ENCODE measurements at places on chromosomes 2 and 18.

DNA sequence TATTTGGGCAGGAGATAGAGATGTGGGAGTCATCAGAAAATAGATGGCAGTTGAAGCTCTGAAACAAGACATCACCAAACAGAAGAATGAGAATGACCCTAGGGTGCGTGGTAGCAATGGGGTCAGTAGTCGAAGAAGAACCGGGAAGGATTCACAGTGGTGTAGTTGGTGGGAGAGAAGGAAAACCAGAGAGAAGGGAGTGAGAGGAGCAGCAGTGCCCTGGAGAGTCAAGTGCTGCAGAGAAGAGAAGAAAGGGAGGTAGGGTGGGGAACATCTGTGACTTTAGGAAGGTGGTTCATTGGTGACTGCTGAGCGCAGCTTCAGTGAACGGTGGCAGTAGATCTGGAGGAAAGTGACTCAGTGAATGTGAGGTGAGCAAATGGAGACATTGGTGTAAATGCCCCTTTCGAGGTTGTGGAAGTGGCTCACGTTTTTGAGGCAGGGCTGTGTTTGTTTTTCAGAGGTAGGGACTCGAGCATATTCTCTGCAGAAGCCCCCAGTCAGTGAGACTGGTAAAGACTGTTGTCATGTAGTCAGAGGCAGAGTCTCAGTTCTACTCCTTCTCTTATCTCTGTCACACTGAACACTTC is 36.4 kb downstream of the CDC42EP3 start:
- DNase-seq, result no peak

- DNase-seq, result no peak
These were observed 117.4 kb upstream of the NABP1 start for GRCh38 chr2:191560411-191560980.

DNA sequence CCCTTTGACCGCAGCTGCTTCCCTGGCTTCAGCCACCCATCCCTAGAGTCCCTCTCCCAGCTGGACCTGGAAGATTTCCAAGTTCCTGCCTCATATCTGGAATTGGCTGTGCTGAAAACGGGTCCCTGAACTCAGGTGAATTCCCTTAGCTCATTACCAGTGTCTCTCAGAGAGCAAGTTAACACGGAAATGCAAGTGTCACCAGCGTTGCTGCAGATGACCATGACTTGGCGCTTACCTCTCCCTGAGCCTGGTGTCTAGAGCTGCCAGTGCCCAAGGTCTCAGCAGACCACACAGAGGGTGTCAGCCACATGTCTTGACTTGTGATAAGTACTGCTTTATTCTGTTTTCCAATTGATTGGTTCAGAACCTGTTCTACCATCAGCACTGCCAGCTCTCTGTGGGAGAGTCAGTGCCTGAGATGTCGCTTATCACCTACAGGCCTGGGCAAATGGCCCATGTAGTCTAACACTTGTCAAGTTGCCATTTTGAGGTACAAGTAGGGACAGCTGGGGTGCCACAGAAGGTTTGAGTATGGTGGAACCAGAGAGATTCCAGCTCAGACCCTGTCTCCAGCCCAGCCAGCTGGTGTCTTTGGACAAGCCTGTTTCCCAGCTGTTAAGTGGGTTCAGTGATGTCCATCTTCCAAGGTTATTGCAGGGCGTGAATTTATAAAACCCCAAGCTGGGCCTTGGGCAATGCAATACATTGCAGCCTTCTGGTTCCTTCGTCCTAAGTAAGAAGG is 48.7 kb downstream of the LYPD1 start:
- no peak for DNase-seq

- no peak for DNase-seq
These were observed 467.7 kb downstream of the PARD3B start for GRCh38 chr2:205012961-205013360.

GRCh38 chr2:45864121-45864520 is 212.6 kb downstream of the PRKCE start:
- no peak for DNase-seq

DNA sequence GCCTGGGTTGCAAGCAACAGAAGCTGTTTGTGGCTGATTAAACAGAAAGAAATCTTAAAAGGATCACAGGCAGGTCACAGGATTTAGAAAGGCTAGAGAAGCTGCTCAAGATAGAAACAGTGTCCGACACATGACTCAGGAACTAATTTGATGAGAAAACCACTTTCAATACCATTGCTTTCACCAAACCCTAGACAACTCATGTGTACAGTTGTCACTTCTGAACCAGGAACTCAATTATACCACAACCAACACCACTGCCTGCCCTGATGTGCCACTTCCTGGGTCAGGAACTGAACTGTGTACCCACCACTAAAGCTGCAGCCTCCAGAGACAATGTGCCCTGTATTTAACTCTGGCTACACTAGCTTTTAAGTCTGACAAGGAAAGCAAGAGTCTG is 56.0 kb downstream of the TMEM247 start:
- DNase-seq, result no peak

DNA sequence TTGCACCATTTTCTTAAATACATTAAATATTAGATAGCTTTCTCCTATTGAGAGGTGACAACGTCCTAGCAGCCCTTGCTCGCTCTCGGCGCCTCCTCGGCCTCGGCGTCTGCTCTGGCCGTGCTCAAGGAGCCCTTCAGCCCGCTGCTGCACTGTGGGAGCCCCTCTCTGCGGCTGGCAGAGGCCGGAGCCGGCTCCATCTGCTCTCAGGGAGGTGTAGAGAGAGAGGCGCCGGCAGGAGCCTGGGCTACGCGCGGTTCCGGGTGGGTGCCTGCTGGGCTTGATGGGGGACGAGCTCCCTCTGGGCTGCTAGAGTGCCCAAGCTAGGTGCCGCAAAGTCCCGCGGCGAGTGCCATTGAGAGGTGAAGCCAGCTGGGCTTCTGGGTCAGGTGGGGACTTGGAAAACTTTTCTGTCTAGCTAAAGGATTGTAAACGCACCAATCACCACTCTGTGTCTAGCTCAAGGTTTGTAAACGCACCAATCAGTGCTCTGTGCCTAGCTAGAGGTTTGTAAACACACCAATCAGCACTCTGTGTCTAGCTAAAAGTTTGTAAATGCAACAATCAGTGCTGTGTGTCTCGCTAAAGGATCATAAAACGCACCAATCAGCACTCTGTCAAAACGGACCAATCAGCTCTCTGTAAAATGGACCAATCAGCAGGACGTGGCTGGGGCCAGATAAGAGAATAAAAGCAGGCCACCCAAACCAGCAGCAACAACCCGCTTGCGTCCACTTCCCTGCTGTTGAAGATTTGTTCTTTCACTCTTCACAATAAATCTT is 3.1 kb downstream of the RPRD1A start:
- no peak for DNase-seq

GRCh38 chr18:32093523-32093922 is 1.8 kb downstream of the RNF138 start:
- no peak for DNase-seq

- DNase-seq, result no peak
These were observed 72.1 kb upstream of the MAP4K4 start for GRCh38 chr2:101625387-101625786.

GRCh38 chr2:31581124-31581795 is 522 bp upstream of the SRD5A2 start:
- no peak for DNase-seq

- DNase-seq, result peak; percentile 58
These were observed 48.0 kb downstream of the TEX44 start for GRCh38 chr2:231640641-231641111.

DNA sequence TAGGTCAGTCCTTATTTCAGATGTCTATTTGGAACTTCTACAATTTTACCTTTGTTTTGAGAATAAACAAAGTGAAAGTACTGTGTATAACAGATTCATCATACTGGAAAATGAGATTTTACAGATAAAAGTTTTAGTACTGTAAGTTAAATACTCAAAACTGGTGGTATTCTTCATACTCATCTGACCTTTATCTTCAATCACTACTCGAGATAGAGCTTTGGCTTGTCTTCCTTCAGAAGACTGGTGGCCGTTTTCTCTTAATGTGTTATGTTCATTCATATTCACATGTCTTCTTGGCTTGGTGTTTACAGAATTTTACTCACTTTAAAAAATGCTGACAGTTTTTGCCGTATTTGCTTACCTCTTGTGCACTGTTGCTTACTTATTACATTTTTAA is 2.1 kb downstream of the SPOPL start:
- DNase-seq, result no peak

DNA sequence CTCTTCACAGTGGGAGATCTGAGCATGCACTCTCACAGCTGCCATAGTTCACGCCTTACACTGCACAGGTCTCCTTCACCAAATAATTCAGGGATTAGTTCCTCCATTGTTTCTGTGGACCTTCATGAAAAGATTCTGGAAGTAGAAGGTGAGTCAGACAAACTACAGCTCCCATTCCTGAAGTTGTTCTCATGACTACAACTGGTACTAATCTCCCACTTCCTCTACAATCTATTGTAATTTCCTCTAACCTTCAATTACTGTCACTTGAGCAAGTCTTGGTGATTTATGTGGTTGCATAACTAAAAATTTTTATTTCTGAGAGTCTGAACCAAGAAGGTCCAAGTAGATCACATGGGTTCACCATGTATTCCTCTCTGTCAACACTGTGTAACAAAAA is 128.7 kb downstream of the XIRP2 start:
- no peak for DNase-seq

DNA sequence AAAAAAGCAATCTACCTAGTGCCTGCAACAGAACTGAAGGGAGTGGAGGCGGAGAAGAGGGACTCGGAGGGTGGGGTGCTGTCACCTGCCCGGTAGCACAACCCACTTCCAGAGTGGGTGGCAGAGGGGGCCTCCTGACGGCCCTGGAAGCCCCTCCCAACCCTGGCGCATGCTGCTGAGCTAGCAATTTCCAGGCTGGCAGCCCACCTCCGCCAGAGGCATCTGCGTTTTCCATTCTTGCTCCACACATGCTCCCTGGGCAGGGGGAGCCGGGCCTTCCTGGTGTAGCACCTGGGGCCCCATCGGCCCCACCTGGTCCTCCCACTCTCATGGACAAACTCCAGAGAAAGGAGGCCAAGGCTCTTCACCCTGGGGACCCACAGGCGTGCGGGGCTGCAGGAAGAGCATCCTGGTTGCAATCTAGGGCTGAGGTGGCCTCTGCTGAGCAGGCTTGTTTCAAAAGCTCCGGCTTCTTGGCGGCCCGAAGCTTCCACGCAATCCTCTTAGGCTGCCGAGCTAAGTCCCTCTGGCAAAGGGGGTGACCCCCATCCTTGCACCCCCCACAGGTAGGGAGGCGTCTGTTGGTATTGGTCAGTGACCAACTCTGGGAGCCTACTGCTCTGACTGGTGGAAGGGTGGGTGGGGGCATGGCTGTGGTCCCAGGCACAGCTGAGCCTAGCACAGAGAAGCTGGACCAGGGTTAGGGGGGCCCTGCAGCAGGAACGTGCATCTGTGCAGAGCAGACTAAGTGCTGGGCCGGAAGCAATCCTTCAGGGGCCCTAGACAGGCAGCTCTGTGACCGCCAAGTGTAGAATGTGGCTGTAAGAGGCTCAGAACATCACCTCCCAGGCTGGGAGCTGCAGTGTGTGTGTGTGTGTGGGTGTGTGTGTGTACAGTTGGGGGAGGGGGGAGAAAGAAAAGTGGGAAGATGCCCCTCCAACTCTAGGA is 2.6 kb downstream of the HS6ST1 start:
- no peak for DNase-seq

GRCh38 chr2:85850451-85850850 is 38.3 kb downstream of the ST3GAL5 start:
- DNase-seq, result no peak

DNA sequence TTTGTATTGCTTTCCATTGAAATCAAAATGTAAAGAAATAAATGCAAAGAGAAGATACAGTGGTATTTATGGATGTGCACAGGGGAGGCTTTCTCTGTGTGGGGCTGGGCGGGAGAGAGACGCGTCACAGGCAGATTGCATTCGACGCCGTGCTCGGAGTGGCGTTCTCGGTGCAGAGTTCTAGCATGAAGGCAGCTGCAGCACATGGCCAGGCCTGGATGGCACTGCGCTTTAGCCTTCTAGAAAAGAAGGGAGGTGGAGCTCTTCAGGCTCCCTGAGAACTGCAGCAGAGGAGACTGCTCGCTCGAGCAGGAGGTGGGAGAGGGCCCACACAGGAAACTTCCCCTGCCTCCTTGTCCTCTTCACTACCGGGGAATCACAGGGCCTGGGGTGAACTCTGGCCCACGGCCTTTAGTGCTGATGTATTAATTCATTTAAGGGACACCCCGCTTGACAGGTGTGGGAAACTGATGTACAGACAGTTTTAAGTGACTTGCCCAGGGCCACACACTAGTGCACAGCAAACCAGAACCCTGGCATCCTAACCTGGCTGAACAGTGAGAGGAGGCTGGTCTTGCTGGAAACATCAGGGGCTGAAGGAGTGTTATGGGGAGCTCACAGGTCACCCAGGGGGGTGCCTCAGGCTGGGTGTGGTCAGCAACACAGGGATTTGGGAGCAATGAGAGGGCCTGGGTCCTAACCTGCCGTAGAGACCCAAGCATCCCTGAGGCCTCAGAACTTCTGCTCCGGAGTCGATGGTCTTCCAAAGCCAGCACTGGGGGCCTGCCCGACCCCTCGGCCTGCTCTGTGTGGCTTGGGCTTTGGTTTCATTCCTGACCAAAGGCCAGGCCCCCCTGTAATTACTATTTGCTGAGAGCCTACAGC is 199.9 kb downstream of the HDAC4 start:
- DNase-seq, result no peak

- DNase-seq, result no peak
These were observed 49.6 kb downstream of the HYCC2 start for GRCh38 chr2:201021914-201022313.

DNA sequence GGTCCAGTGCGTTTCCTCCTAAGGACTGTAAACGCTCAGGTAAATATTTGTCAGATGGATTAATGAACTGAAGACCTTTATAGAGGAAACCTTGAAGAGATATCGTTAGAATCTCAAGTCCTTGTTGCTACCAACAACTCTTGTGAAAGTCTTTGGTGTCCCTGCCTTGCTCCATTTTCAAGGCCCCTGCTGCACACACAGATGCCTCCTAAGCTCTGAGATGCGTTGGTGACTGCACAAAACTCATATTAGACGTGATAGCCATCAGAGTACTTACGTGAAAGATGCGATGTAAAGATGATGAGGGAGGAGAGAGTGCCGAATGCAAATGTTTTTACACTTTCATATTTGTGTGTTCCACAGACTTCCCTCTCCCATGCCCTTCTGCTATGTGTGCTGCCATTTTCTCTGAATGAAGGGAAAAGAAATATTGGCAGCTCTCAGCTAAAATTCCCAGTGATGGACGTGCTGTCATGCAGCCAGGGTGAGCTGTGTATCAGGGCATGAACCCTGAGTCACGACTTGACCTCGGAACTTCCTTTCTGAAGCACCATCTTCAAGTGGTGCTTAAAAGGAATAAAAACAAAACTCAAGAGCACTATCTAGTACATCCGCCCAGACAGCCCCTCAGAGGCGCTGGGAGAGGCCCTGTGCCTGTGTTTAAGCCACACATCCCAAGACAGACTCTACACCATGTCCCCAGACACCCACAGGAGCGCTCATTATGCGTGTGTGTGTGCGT is 117.4 kb downstream of the FAM210A start:
- no peak for DNase-seq

GRCh38 chr2:144948205-144948855 is 428.4 kb upstream of the ZEB2 start:
- no peak for DNase-seq

- no peak for DNase-seq
These were observed 688 bp downstream of the CDH20 start for GRCh38 chr18:61333746-61334490.

GRCh38 chr2:140248623-140249022 is 1468.4 kb upstream of the NXPH2 start:
- no peak for DNase-seq

All from thoracic aorta (tissue), 2 donors.